Natural killer cell treated with Interleukin-12 subunit alpha and Interleukin-12 subunit beta and Interleukin-15 and Interleukin-18, amount 100 ng/mL, for 72 hours (primary cell): ENCODE measurements at places on chromosomes 5 and 9. TPM values are rescaled to one million over a fixed set of nuclear protein-coding genes. Genes with fewer than 3 reads are reported as not detected.

DNA sequence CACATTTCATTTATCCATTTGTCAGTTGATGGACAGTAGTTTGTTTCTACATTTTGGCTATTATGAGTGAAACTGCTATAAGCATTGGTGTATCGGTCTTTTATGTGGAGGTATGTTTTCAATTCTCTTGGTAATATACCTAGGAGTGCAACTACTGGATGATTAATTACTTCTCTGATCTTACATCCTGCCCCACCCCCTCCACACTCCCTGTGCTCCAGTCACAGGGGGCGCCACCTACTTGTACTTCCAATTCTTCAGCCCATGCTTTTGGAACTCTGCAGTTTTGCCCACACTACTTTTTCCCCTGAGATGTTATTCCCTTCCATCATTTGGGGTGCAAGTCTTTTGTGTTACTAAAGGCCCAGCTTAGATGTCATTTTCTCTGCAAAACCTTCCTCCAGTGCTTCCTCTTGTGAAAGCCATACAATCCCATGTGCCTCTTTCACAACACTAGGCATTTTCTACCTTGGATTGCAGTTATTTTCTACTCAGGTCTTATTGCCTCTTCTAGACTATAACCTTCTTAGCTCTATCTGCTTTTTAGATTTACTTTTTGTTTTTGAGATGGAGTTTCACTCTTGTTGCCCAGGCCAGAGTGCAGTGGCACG lies 42.1 kb downstream of the SEC61B start:
- no peak overlapping the region for H3K4me3 ChIP-seq
- H3K27me3 ChIP-seq, result peaks cover 1% of the 10 kb centered on the region
- no peaks in the 10 kb centered on the region for H3K36me3 ChIP-seq

DNA sequence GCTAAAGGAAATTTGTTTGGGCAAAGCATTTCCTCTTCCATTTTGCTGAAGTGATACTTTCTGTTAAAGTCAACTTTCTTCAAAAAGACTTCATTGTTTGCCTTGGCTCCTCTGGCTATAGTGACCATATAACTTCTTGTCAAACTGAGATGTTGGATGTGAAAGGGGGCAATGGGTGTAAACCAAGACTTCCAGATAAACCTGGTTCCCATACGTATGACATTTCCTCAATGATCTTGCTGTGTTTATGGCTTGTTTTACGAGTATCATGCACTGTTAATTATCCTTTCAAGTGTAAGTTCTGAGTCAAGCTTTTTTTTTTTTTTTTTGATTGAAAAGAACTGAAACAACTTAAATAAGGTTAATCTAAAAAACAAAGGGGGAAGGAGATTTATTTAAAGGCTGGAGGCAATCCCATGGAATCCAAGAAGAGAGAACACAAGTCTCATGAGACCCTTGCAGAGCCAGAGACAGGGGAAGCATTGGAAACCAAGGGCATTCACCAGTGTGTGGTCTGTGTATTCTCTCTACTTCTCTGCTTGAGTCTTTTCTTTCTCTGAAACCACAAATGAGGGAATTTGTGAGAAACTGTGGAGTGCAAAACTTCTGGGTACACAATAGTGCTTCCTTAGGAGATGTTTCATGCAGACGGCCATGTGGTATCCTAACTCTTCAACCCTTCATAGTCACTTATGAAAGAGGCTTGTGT lies 335.3 kb downstream of the RAB3C start:
- peaks cover 15% of the 10 kb centered on the region for H3K27me3 ChIP-seq
- no peak for DNase-seq
- H3K36me3 ChIP-seq, result no peaks in the 10 kb centered on the region
- H3K4me3 ChIP-seq, result no peak overlapping the region

- no peaks in the 10 kb centered on the region for H3K36me3 ChIP-seq
- peaks cover 4% of the 10 kb centered on the region for H3K4me1 ChIP-seq
- H3K27ac ChIP-seq, result no peak overlapping the region
- H3K27me3 ChIP-seq, result no peaks in the 10 kb centered on the region
- no peak overlapping the region for H3K4me3 ChIP-seq
Observed at GRCh38 chr9:124350494-124351263, 64.6 kb downstream of the PSMB7 start.

- H3K27ac ChIP-seq, result no peak overlapping the region
- DNase-seq, result no peak
- H3K4me3 ChIP-seq, result no peak overlapping the region
- no peaks in the 10 kb centered on the region for H3K36me3 ChIP-seq
Observed at GRCh38 chr9:92718086-92719001, 46.3 kb downstream of the BICD2 start.

GRCh38 chr5:109654455-109654854 lies 35.3 kb upstream of the MAN2A1 start:
- peaks cover 4% of the 10 kb centered on the region for H3K27me3 ChIP-seq
- H3K27ac ChIP-seq, result no peak overlapping the region
- no peaks in the 10 kb centered on the region for H3K36me3 ChIP-seq
- peaks cover 20% of the 10 kb centered on the region for H3K4me1 ChIP-seq
- no peak for DNase-seq
- no peak overlapping the region for H3K4me3 ChIP-seq

Gene MFAP3
- total RNA-seq, result 28.5 TPM

DNA sequence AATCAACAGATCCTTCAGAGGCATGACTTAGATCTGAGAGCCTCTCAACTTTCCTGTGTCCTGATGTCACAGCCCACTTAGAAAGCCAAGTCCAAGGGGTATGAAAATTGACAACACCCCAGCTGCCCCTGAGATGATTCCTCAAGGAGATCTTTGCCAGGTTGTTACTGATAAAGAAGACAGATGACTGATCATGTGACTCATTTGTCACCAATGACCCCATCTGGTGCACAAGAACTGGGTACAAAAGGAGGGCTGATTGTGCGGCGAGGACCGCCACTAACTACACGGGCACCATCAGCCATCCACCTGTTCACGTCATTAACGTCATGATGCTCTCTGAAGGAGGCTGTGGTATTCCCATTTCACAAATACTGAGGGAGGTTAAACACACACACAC lies 583.2 kb upstream of the KLF4 start:
- no peak overlapping the region for H3K27ac ChIP-seq
- no peaks in the 10 kb centered on the region for H3K4me1 ChIP-seq
- H3K36me3 ChIP-seq, result no peaks in the 10 kb centered on the region

GRCh38 chr5:1983919-1984695 lies 101.4 kb upstream of the IRX4 start:
- no peak overlapping the region for H3K27ac ChIP-seq
- DNase-seq, result no peak
- peaks cover 18% of the 10 kb centered on the region for H3K27me3 ChIP-seq
- no peaks in the 10 kb centered on the region for H3K4me1 ChIP-seq
- H3K36me3 ChIP-seq, result peaks cover 4% of the 10 kb centered on the region

DNA sequence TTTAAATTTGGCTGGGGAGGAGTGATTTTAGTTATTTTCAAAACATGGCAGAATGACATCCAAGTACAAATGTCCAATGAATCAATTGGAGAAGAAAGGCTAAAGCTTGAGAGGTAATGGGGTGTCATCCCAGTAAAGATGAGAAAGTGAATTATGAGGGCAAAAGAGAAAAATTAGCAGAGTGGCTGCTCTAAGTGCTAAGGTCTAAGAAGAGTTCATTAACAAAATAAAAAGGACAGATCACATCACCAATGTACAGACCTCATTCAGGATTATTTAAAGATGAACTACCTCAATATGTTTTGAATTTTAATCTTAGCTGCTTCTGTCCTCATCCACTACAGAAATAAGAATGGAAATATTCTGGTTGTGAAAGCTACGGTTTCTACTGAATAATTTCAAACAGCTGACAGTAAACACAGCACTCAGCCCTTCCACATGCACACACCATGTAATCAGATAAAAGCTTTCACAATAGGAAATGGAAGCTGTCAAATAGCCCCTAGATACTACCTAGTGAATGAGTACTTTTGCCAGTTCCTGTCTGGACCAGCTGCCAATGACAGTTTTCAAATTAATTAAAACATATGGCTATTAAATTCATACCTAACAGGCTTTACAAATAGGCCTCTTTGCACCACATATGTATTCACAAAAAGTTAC lies 171.5 kb downstream of the SSBP2 start:
- H3K4me1 ChIP-seq, result peaks cover 9% of the 10 kb centered on the region

- peaks cover 40% of the 10 kb centered on the region for H3K4me1 ChIP-seq
- no peaks in the 10 kb centered on the region for H3K36me3 ChIP-seq
- peak overlapping the region; percentile 68 for H3K4me3 ChIP-seq
Observed at GRCh38 chr9:127004946-127005769, 90.6 kb downstream of the RALGPS1 start.

- peaks cover 8% of the 10 kb centered on the region for H3K36me3 ChIP-seq
- DNase-seq, result no peak
- H3K4me3 ChIP-seq, result no peak overlapping the region
- no peaks in the 10 kb centered on the region for H3K27me3 ChIP-seq
- H3K27ac ChIP-seq, result no peak overlapping the region
- H3K4me1 ChIP-seq, result peaks cover 16% of the 10 kb centered on the region
Observed at GRCh38 chr5:59528202-59528862, 365.2 kb downstream of the PDE4D start.
